ENCODE measurements at places on chromosomes 16 and 17.

DNA sequence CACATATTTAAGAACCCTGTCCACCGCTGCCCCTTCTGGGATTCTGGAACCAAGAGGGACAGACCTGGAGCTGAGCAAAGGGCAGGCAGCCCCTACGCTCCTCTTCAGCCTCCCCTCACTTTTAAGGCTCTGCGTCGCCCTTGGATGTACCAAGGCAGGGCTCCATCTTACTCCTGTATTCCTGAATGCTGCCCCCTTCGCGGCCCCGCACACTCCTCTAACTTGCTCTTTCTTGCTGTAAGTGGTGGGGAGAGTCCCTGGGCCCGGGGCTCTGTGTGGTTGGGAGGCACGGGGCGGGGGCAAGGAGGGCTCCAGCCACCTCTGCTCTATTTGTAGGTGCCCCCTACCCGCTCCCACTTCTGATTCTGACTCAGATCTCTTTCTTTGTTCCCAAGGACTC is 1.2 kb downstream of the TNS4 start:
- no peak for DNase-seq

DNA sequence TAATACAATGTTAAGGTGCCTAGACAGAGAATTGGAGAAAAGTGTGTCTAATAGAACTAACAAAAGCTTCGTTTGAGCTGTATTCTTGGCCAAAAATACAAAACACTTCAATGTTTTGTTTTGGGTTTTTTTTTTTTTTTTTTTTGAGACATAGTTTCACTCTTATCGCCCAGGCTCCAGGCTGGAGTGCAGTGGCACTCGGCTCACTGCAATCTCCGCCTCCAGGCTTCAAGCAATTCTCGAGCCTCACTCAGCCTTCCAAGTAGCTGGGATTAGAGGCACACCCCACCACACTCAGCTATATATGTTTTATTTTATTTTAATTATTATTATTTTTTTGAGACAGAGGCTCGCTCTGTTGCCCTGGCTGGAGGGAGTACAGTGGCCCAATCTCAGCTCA is 38.3 kb upstream of the CARMIL2 start:
- no peak for DNase-seq

GRCh38 chr16:58455750-58456149 is 44.2 kb upstream of the NDRG4 start:
- DNase-seq: no peak

DNA sequence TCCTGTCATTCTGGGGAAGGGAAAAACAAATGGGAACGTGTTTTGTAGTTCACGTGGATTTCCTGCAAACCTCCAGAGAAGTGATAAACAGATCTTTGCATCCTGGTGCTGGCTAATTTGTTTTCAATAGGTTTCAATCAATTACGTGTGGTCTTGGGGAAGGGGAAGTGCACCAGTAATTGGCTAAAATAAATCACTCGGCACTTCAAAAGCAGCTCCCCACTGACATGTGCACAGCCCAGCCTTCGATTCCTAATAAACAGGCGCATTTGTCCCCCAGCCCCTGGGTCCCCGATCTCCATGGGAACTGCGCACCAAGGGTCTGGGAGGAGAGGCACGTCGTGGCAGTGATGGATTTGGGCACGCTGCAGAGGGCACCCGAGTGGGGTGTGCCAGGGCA is 112.9 kb upstream of the GSE1 start:
- no peak for DNase-seq

- peak; percentile 98 for DNase-seq
These were observed 140.6 kb downstream of the CDK5R1 start for GRCh38 chr17:32627239-32627996.

GRCh38 chr17:29151567-29151966 is 28.6 kb downstream of the MYO18A start:
- no peak for DNase-seq

- no peak for DNase-seq
These were observed 49.0 kb downstream of the SNX20 start for GRCh38 chr16:50631985-50632576.

GRCh38 chr17:63652106-63652505 is 29.9 kb downstream of the MAP3K3 start:
- no peak for DNase-seq

DNA sequence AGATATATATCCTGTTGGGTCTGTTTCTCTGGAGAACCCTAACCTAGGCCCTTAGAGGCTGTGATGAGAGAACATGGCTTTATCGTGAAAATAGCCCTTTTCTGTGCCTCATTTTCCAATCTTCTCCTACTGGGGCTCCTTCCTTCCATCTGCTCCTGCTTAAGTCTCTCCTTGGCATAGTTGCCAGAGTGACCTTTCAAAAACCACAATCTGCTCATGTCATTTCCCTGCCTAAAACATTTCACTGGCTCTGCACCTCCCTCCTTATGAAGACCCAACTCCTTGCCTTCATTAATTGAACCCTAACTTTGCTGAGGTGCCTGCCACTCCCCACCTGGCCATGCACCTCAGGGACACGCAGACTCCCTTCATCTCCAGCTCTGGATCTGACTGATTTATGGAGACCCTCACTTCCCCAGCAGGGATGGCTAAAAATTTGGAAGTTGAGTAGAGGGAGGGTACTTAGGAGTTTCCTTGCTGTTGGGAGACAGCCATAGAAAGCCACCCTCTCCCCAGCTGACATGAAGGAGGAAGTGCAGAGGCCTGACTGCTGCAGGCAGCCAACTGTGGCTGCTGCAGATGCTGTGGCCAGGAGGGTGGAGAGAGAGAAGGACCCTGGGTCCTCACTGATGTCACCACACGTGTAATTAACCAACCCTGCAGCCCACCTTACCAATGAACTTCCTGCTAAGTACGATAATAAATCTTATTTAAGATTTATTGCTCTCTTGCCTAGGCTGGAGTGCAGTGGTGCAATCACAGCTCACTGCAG is 6.3 kb upstream of the GGA2 start:
- no peak for DNase-seq

GRCh38 chr17:14747603-14747950 is 446.7 kb downstream of the HS3ST3B1 start:
- no peak for DNase-seq

DNA sequence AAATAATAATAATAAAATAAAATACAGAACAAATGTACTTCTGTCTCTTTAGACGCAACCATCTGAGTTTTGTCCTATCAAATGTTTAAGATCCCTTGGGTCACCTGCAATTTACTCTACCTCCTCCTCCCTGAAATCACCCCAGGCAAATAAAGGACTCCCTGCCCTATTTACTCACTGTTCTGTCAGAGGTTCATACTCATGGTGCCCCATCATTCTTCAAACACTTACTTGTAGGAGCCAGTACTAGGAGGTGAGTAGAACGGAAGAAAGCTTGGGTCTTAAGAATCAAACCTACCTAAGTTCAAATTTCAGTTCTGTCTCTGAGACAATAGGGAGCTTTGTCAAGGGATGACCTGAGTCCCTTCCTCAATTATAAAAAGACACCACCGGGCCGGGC is 3.8 kb downstream of the TBC1D10B start:
- DNase-seq: no peak

DNA sequence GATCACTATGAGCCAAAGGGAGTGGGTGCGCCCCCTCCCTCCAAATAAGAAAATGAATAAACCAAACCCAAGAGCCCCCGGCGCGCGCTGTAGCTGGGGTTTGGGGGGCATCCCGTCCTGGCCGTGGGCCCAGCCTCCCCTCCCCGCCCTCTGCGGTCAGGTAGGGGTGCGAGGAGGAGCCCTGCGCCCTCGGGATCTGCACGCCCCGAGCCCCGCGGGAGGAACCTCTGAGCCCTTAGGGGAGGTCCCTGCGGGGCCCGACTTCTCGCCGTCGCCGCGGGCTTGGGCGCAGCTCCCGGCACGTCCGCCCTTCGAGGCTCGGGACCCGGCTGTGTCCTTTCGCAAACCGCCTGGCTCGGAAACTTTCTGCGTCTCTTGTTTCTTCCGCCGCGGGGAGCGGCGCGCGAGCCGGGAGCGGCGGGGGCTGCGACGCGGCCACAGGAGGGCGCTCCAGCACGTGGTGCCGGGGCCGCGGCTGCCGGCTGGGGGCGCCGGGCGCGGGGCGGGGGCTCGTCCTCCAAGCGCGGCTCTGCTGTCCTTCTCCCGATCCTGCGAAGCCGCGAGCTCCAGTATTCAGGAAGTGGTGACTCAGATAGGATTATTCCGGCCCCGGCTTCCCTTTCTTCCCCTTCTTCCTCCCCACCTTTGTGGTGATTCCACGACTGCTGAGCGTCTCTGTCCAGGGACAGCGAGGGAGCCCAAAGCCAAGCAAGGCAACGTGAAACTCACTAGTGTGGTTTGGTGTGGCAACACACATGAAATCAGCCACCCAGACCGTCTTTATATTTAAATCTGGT is 1.6 kb downstream of the PITPNC1 start:
- DNase-seq: peak; percentile 39

All from NCI-H2081 treated with DMSO at 0.1 percent for 48 hours (cell line).